ENCODE measurements at places on chromosomes 11 and 22.

GRCh38 chr22:30866811-30867271, 101.7 kb downstream of the MORC2 start:
- no peak for DNase-seq

DNA sequence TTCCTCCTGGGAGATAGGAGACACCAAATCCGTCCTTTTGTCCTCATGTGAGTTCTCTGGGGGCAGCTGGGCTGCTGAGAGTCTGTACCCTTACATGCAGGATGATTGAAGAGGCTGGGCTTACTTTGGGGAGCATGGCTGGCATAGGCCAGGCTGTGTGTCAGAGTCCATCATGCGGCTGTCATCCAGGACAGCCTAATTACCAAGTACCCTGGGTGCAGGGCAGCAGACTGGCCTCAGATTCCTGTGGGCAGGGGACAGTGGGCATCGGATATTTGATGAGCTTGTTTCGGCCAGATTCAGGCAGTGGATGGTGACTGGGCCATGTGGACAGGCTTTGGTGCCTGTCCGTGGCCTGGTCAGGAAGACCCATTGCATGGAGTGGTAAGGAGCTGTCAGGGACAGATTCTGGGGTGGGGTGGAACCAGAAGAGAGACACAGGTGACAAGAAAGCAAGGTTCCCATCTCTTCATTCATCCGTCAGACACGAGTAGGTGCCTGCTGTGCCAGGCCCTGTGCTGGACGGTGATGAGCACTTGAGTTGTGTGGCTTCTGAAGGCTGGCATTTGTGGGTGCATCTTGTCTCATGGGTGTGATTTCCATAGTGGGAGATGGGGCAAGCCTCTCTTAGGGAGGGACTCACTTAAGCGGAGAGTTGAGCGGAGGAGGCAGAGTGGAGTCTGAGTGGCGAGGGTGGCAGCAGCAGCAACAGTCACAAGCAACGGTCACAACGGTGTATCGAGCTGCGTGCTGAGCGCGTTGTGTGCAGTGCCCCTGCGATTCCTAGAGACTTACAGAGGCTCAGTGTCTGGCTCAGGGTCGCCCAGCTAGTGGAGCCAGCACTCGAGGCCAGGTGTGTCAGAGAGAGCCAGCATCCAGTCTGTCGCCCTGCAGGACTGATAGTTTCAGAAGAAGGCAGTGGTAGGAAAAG, 48.7 kb downstream of the TBC1D22A start:
- DNase-seq, result no peak

DNA sequence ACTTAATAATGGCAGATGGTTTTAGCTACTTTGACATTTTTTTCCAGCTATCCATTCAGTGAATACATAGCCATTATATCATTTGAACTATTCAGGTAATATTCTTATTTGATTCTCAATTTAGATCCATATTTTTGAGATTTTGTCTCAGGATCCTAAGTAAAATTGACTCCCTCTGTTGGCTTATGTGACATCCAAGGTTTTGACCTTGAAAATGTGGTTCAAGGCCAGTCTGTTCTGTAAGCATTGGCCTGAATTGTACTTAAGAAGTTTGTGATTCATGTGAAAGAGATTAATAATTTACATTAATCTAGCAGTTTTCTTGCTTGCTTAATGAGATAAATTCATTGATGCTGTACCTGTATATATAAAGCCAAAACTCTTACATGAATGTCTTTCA, 1.6 kb upstream of the SLC17A6 start:
- no peak for DNase-seq

GRCh38 chr11:59271811-59272327, 59.1 kb upstream of the MPEG1 start:
- no peak for DNase-seq

GRCh38 chr22:48439560-48440135, 1388.0 kb downstream of the BRD1 start:
- DNase-seq, result no peak

DNA sequence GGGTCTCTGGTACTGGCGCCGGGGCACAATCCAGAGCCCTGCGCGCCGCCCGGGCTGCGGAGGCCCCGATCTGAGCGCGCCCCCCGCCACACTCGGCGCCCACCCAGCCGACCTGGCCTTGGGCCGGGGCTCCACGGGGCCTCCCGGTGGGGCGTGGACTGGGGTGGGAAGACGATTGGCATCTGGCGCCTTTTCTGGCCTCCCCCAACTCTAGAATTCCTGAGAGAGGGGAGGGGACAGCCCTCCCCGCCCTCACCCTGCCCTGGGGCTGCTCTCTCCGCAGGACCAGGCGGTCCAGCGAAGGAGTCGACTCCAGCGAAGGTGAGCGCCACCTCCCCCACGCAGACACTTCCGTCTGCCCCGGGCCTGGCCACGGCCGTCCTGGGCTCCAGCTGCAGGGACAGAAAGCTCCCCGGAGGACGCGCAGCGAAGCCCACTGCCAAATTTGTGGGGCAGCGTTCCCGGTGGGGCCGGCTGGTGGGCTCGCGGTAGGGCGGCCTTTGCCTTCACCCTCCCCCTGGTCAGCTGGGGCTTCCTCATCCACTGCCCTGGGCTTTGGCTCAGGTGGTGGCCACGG, 593 bp downstream of the SSH3 start:
- no peak for DNase-seq

Measured in activated CD4-positive, alpha-beta T cell treated with anti-CD3 and anti-CD28 coated beads, Interleukin-2, amount 50 U/mL, for 24 hours (primary cell).